ENCODE measurements at places on chromosomes 5 and 9.

DNA sequence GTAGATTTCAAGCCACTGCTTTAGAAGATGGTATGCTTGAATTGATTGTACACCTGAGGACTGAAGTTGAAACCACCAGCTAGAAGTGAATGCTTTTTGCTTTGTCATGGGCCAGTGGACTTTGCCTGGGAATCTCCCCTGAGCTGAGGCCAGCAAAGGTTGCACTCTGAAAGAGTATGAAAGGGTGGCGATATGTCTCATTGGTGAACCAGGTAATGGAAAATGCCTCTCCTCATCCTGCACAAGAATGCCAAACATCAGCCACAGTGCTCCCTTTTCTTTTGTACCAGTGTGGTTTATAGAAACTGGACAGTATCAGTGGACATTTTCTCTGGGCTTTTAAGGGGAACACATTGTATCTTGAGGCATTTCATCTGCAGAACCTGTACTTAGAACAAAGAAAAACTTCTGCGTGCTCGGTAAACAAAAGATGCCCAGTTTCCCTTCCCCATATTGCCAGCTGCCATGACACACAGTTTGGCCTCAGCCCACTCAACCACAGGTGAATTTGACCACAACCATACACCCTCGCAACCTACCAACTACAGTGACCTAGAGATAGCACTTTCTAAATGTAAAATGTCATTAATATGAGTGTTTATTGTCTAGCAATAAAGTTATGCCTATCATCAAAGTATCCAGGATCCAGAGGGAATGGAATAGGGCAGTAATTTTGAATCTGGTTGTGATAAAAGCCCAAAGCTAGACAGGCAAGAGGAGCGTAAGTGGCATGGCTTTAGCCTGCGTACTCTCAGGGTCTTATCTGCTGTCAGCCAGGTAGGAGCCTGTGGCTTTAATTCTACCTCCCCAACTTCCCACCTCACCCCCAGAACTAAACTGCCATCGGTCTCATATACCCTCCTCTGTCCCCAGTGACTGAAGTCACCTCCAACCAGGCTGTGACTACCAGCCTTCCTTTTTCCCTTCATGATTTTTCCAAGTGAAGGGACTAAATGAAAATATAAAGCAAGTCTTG, 79.5 kb upstream of the LHFPL2 start:
- no peaks in the 10 kb centered on the region for H3K27me3 ChIP-seq
- no peak overlapping the region for H3K4me3 ChIP-seq
- no peak for DNase-seq
- H3K4me1 ChIP-seq = no peaks in the 10 kb centered on the region
- no peak overlapping the region for H3K27ac ChIP-seq
- H3K36me3 ChIP-seq = no peaks in the 10 kb centered on the region

DNA sequence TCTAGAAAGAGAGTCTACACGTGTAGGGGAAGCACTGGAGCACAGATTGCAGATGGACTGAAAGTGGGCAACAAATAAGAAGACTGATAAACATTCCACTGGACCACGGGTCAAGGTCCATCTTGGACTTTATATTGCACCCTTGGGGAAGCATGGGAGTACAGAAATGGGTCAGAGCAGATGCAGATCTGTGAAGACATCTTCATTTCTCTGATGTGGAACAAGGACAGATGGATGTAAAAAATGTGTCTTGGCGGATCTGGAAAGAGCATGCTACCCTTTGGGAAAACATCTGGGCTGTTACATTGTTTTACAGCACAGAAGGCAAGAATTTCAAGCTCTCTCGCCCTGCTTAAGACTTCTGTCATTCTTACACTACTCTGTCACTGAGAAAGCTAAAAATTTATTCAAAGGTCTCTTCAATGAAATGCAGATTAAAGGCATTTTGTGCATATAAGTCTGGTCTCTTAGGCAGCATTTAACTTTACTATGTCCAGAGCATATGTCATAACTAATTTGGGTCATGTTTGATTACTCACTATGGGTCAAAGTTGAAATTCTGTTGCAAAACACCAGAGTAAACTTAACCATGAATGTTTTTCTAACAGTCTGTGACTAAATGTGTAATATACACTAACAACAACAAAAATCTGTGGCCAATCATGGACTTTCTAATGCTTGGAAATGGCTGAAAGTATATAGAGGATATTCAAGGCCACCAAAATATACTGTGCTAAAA, 756.4 kb upstream of the DMAC1 start:
- H3K27ac ChIP-seq = no peak overlapping the region
- no peaks in the 10 kb centered on the region for H3K4me1 ChIP-seq
- no peaks in the 10 kb centered on the region for H3K27me3 ChIP-seq
- no peak for DNase-seq
- H3K4me3 ChIP-seq = no peak overlapping the region

- H3K27ac ChIP-seq = no peak overlapping the region
- DNase-seq = no peak
- H3K27me3 ChIP-seq = no peaks in the 10 kb centered on the region
- H3K36me3 ChIP-seq = no peaks in the 10 kb centered on the region
- H3K4me3 ChIP-seq = no peak overlapping the region
- no peaks in the 10 kb centered on the region for H3K4me1 ChIP-seq
Observed at GRCh38 chr5:6302684-6303083, 75.7 kb downstream of the MED10 start.

DNA sequence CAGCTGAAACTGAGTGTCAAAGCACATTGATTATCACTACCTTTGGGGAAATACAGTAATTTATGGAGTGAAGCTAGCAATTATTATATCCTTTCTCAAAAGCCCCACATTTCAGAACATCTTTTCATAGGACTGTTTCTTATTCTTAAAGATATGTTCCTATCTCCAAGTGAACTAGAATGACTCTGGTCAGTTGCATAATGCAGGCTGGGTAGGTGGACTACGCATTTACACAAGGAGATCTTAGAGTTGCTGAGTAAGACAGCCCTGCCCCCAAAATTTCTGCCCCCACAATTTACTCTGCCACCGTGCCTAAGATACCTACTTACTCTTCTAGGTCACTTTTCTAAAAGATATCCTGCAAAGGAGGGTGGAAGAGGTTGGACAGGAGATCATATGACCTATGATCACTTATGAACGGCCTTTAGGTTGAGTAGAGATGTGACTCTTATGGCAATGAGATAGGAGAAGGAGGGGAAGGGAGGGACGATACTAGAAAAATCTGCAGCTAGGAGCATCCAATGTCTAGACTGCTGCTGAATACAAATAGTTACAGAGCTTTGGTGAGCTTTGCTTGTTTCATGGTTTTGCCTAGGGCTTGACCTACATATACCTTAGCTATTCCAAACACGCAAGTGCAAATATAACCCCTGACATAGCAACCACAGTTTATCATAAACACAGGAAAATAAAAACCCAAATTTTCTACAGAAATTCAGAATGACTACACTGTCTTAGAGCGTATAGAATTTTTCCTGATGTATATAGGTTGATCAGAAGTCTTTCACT, 121.7 kb downstream of the GLIS3 start:
- H3K36me3 ChIP-seq = no peaks in the 10 kb centered on the region
- no peak overlapping the region for H3K27ac ChIP-seq
- no peaks in the 10 kb centered on the region for H3K27me3 ChIP-seq

GRCh38 chr9:137180491-137180890, 7.9 kb downstream of the ANAPC2 start:
- peaks cover 52% of the 10 kb centered on the region for H3K36me3 ChIP-seq
- DNase-seq = no peak
- H3K4me3 ChIP-seq = no peak overlapping the region
- no peak overlapping the region for H3K27ac ChIP-seq

DNA sequence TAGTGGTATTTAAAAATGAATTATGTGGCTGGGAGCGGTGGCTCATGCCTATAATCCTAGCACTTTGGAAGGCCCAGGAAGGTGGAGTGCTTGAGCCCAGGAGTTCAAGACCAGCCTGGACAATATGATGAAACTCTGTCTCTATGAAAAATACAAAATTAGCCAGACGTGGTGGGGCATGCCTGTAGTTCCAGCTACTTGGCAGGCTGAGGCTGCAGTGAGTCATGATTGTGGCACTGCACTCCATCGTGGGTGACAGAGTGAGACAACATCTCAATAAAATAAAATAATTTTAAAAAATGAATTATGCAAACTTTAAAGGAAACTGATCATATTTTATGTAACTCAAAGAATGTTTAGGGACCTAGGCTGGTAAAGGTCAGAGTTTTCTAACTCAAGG, 310.8 kb upstream of the DMRT1 start:
- no peak overlapping the region for H3K4me3 ChIP-seq
- no peaks in the 10 kb centered on the region for H3K36me3 ChIP-seq
- peaks cover 11% of the 10 kb centered on the region for H3K4me1 ChIP-seq
- H3K27ac ChIP-seq = no peak overlapping the region

DNA sequence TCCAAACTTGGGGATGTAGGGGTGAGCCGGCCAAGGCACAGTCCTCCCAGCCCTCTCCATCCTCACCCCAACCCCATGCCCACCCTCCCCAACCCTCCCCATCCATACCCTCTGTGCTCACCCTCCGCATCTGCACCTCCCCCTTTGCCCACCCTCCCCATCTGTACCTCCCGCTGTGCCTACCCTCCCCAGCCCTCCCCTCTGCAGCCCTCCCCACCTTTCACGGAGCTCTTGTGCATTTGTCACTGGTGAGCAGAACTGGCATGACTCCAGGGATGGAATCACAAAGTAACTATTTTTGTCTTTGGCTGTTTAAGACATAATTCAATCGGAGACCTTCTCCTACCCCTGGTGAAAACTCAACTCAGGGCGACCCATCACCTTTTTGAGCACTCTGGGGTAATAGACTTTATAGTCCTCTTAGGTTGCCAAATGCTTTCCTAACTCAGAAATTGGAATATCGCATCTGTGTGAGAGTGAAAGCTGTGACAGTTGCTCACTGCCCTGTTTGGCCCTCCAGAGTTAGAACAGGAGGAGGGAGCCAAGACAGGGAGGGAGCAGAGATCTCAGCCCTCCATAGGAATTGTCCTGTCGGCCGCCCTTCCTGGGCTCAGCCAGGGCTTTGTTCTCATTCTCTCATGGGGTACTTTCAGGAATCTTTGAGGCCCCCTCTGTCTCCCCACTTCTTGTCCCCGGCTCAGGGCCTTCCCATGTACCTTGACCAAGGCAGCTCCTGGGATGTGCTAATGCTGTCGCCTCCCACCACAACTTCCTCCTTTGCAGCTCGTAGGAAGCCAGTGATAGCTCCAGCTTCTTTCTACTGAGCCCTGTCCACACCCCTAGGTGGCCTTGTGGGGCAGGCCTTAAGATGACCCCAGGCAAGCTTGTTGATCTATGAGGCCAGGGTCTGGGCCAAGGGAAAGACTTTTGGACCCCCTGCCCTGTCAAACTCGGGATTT, 36.2 kb downstream of the OTULIN start:
- DNase-seq = no peak
- no peaks in the 10 kb centered on the region for H3K27me3 ChIP-seq
- H3K36me3 ChIP-seq = no peaks in the 10 kb centered on the region
- H3K4me1 ChIP-seq = no peaks in the 10 kb centered on the region
- no peak overlapping the region for H3K4me3 ChIP-seq
- no peak overlapping the region for H3K27ac ChIP-seq

DNA sequence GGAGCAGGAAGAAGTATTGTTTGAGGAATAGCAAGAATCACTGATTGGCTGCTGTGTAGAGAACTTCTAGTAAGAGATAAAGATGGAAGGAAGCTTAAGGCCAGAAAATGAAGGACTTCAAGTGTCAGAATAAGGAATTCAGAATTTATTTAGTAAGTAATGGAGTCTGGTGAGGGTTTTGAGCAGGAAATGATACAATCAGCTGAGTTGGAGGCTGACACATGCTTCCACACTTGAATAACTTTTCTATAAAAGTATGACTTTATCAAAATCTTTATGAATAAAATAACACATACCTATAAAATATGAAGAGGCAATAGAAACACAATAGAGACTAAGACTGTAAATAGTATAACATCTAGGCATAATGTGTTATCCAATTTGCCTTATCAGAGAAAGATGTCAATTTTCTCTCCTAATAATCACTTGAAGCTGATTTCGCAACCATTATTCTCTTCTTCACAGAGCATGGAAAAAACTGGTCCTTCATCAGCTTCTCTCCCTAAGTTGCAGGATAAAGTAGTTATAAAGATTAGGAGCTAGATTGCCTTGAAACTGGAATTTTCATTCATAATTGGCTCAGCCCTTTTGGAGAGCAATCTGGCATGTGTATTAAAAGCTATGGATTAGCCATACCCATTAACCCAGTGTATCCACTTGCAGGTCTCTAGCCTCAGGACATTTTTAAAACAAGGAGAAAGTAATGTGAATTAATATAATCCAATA, 143.4 kb downstream of the ZNF608 start:
- no peak overlapping the region for H3K27ac ChIP-seq
- DNase-seq = no peak
- H3K36me3 ChIP-seq = no peaks in the 10 kb centered on the region
- H3K27me3 ChIP-seq = no peaks in the 10 kb centered on the region
- no peak overlapping the region for H3K4me3 ChIP-seq

GRCh38 chr9:130271473-130271872, 5.9 kb downstream of the HMCN2 start:
- no peaks in the 10 kb centered on the region for H3K27me3 ChIP-seq
- H3K27ac ChIP-seq = no peak overlapping the region
- no peaks in the 10 kb centered on the region for H3K36me3 ChIP-seq
- no peaks in the 10 kb centered on the region for H3K4me1 ChIP-seq
- H3K4me3 ChIP-seq = no peak overlapping the region

- H3K27me3 ChIP-seq = no peaks in the 10 kb centered on the region
- H3K4me1 ChIP-seq = no peaks in the 10 kb centered on the region
- H3K4me3 ChIP-seq = no peak overlapping the region
- H3K36me3 ChIP-seq = no peaks in the 10 kb centered on the region
- no peak for DNase-seq
Observed at GRCh38 chr9:103990311-103990710, 103.8 kb upstream of the SMC2 start.

DNA sequence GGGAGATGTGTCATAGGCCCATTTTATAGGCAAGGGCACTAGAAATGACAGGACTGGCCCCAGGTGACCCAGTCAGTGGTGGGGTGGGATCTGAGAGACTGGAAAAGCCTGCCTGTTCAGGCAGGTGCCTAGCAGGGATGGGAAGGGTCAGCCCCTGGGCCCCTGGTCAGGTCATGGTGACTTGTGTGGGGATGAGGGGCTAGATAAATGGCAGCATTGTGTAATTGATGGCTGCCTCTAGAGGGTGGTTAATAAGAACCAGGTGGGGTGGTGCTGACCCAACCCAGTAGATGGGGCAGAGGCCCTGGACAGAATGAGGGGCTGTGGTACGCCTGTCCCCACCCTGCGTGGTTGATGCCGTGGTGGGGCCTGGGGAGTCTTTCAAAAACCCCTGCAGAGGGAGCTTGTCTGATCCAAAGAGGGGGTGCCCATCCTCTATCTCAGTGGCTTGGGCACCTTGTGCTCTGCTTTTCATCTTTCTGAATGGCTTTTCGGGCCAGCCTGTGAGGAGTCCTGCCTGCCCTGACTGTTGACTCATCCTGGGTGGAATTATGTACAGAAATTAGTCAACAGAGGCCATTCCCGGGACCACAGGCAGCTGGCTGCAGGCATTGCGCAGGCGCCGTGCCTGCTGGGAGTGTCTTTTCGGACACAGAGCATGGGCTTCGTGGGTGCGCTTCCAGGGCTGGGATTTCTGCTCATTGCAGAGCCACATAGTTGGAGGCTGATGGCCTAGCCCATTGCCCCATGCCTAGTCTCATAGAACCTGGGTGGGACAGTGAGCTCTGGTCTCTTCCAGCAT, 93.6 kb upstream of the PITX1 start:
- no peak overlapping the region for H3K4me3 ChIP-seq
- DNase-seq = no peak
